AG08395 (cell line): ENCODE measurements at places on chromosomes 7 and 10.

DNA sequence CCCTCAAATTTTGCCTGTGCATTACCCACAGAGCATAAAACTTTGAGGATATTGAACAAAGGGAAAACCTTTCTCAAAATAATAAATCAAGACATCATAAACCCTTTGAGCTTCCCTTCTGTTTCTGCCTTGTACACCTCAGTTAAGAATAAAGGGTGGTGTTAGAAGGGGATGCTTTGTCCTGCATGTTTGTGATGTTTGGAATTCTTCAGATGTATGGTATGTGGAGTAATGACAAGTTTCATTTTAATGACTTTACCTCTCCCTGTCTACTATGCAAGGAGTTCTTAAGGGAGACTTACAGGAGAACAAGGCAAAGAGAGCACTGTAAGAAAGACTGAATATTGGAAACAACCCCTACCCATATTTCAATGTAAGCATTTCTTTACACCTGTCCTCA is 99.2 kb downstream of the HECW1 start:
- DNase-seq, result no peak

DNA sequence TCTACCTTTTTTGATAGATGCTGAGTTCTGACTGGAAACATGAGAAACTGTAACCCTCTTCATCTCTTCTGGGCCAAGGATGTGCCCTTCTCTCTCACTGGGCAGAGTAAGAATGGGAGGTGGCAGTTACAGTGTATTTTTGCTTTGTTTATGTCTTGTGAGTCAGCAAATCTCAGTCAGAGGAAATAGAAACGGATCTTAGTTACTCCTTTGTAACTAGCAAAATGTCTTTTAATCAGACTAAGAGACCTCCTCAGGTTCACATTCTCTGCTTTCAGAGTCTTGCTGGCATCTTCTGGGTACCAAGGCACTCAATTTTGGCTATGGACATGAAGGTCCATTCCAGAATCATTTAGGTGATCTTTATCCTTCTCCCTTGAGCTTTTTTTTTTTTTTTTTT is 70.9 kb downstream of the HHEX start:
- peak; percentile 26 for DNase-seq

GRCh38 chr7:26155531-26156375 is 3.8 kb downstream of the NFE2L3 start:
- DNase-seq, result peak; percentile 21

DNA sequence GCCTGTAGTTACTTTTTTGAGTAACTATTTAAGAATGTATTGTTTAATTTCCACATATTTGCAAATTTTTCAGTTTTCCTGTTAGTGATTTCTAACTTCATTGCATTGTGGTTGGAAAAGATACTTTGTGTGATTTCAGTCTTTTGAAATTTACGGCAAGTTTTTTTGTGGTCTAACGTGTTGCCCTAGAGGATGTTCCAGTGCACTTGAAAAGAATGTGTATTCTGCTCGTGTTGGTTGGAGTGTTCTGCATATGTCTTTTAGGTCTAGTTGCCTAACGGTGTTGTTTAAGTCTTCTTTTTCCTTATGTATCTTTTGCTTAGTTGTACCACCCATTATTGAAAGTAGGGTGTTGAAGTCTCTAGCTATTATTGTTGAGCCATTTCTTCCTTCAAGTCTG is 59.7 kb downstream of the LCOR start:
- DNase-seq, result no peak

DNA sequence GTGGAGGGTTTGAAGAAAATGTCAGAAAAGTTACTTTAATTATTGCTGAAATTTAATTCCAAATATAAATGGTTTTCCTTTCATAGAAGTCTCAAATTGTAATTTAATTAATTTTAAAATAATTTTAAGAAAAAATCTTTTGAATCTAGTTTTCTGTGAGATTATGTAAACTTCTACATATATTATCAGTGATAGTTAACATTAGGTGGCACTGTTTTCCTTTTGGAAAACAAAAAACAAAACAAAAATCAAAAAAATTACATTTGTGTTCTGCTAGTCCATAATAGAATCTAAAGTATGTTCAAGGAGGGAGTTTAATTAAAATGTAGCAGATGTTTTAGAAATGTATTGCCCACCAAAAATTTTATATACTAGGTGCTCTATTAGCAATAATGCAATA is 1456.7 kb downstream of the REEP3 start:
- no peak for DNase-seq
